Upper lobe of left lung (tissue), 6 donors: ENCODE measurements at places on chromosomes 3 and 15.

- no peak for DNase-seq
These were observed 340.6 kb downstream of the KCNH8 start for GRCh38 chr3:19488939-19489338.

DNA sequence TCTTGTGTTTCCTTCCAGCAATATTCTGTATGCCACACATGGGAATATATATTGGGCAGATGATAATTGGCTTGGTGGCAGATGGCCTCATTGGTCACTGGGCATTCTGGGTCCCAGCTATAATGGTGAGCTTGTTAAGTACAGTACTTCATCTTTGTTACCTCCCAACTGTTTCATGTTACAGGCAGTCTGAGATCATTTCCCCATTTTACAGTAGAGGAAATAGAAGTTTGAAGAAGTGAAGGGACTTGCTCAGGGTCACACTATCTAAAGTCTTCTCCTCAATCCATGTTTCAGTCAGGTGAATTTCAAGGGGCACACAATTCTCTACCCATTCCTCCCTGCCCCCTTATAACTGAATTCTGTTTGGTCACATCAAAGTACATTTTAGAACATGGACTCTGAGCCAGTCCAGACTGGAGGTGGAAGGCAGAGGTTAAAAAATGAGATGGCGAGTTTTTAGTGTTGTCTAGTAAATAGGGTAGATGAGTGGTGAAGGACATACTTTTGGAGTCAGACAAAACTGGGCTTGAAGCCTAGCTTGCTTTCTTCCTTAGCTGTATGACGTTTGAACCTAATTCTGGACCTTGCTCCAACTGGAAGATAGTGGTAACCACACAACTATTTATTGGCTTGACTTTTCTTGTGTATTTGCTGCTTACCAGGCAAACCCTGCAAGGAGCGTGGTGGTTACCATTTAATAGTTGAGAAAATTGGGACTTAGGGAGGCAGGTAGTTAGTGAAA is 2.5 kb downstream of the EEFSEC start:
- no peak for DNase-seq

- DNase-seq = no peak
These were observed 19.5 kb upstream of the C3orf70 start for GRCh38 chr3:185172086-185173049.

DNA sequence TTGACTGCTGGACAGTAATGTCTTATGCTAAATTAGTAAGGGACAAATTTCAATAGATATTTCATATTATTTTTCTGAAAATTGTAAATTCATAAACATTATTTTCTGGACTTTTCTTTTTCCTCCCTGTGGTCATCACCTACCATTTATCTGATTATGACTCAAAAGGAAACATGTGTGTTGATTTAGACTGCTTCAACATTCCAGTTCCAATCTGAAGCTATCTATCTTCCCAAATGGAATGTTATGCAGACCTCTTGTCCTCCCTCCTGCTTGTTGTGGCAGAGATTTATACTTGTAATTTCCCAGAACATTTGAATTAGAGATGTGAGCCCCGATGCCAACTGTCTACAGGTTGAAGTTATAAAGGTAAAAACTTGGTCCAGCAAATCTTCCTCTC is 803.4 kb downstream of the TUSC7 start:
- DNase-seq = no peak

DNA sequence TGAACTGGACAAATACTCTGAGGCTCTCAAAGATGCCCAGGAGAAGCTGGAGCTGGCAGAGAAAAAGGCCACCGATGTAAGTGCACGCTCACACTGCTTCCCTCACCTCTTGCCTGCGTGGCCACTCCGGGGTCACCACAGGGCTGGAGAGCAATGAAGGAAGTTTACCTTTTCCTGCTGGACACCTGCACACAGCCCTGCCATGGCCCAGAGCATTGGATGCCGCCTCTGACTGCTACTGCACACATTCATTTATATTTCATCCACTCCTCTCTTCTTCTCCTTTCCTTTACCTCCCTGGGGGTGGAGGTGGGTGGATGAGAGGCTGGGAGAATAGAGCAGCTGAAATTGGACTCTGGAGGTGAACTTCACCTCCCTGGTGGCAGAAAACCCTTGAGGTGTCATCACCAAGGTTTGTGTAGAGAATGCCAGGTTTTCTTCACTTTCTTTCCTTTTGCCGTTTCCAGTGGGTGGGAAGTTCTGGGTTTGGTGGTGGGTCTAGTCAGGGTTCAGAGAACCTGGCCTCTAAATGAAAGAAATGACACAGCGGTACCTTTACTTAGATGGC is 1.6 kb downstream of the TPM1 start:
- DNase-seq = no peak

DNA sequence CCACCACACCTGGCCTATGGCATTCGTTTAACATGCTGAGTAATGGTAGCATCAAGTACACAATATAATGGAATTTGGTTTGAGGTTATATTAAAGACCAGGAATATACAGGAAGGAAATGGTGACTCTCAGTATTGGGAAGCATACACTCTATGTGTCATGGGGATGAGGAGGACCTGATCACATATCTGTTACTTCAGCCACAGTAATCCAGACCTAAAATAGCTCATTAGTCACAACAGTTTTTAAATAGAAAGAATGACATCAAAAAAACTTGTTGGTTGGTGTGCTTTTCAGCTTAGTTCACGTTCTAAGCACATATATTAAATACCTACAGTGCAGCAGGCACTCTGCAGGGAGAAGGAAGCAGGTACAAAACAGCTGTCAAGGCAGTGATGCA is 52.5 kb upstream of the ATP2C1 start:
- no peak for DNase-seq

DNA sequence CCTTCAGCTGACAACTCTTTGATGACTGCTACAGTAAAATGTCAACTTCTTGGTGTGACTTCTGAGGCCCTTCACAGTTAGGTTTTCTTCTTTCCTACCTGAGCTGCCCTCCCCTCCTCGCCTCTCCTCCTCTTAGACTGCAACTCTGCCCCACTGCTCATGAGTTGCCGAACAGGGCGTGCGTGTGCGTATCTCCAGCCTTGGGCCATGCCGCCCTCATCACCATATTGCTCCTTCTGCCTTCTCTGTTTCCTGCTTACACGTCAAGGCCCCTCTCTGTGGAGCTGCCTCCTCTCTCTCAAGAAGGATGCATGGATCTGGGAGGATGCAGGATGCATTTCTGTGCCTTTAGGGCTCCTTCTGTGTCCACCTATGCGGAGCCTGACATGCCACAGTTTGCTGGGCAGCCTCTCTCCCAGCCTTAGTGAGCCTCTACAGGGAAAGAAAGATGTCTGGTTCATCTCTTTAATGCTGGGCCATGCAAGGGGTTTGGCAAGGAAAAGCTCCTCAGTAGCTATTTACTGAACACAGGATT is 205.9 kb downstream of the RPLP1 start:
- no peak for DNase-seq

DNA sequence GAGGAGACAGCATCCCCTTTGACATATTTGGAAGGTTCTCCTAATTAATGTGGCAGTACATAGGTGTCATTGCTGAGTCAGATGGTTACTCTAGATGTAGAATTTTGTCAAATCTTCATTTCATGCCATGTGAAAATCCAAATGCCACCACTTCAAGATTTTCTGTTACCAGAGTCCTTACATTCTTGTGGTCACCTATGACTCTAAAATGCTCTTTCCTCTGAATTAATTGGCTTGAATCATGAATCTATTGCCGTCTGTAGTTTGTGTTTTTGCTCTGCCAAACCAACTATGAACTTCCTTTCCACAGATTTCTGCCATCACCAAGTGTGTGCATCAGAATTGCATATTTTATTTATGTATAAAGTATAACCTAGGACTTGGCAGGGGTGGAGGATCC is 269.4 kb upstream of the ZPLD1 start:
- DNase-seq = no peak

DNA sequence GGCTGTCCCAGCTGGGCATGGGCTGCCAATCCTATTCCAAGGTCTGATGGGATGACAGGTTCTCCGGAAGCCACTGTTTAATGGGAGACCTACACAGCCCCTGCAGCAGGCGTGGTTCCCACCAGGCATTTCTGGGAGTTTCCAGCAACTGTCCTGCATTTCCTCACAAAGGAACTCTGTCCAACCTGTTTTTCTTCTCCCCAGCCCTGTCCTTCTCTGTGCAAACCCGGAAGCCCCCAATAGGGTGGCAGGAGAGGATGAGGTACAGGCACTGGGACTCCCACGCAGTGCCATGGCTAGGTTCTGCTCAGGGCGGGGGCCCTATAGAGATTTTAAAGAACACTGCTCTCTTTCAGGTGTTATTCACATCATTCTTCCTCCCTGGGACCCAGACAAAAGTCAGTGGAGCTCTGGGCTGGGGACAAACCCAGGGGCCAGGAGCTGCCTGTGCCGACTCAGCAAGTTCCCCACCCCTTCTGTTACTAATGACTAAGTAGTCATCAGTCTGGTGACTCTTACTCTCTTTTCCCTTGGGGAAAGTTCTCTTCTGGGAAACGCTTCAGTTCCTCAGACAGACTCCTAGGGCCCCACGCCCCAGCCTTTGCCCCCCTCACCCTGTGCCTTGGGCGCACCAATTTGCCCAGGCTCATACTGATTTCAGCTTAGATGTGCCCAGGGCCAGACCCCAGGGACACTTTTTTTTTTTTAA is 97.7 kb downstream of the CD47 start:
- DNase-seq = peak; percentile 53

GRCh38 chr3:126304704-126305103 is 52.5 kb downstream of the KLF15 start:
- DNase-seq = no peak

DNA sequence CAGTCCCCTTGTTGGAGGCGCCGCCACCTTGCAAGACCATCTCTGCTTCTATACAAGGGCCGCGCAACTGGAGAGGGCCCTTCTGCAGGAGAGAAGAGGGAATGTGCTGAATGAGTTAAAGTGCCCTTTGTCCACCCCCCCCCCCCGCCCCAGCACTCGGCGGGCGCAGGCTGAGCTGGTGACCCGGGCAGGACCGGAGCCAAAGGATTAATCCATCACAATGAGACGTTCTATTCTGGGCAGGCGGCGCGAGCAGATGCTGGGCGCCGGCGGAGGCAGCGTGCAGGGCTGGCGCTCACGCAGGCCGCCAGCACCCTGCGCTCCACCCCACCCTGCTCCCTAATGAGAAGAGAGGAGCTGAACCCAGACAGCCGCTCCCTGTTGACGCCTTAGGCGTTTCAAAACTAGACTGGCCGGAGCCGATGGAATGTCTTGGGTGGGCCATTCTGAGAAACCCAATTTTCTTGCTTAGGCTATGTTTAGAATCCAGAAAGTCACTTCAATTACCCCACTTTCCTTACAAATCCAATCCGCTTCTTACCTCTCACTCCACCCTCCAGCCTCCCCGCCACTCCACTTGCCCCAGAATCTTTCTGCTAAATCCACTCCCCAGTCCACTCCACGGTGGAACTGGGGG is 32.9 kb downstream of the GJD2 start:
- DNase-seq = no peak

GRCh38 chr3:66836363-66837152 is 161.5 kb upstream of the KBTBD8 start:
- no peak for DNase-seq

- DNase-seq = no peak
These were observed 214.0 kb downstream of the KLF13 start for GRCh38 chr15:31540633-31541032.

DNA sequence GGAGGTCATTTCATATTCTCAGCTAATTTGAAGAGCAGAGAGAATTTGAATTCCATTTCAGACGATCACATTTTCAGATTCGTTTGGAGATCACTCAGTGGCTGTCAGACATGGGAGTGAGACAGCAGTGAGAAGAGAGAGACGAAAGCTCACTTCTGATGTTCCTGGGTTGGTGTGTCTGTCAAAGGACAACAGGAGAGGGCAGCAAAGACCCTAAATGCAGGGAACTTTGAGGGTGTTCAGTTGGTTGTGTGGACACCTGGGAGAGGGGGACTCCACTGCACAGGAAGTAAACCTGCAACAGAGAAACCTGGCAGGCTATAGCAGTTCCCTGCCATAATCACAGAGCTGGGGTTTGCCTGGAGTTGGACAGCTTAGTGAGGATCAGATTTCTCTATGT is 675.1 kb downstream of the SQOR start:
- no peak for DNase-seq

DNA sequence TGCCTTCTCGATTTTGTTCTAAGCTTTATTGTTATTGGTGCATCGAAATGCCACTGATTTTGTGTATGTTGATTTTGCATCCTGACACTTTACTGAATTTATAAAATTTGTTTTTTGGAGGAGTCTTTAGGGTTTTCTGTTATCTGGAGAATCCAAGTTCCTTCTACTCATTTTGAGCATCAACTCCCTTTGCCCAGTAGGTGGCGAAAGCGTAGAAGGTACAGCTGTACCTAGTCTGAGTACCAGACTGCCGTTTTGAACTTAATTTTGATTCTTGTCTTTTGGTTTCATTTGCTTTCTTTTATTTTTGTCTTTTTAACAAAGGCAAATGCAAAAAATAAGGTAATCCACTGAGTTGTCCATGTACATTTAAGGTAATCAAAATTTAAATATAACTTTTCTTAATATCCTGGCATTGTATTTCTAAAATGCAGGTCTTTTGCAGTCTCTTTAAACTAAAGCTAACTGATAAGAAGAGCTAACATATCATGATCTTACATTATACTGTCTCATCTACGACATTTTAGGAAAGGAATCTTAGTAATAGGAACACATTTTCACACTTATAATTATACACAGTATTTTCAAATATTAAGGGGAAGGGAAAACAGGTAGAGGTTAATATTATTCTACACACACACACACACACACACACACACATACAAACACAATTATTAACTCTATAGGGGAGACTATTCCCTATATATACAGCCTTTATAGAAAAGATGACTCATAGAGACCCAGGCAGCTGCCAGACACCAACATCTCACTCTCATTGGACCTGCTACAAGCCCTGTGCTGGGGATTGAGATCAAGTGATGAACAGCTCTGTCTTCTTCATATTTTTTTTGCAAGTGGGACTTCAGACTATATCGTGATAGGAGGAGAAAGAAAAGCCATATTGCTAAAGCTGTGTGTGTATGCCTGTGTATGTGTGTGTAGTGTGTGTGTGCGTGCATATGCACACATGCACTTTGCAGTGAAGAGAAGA is 71.8 kb downstream of the SYNPR start:
- DNase-seq = peak; percentile 53

DNA sequence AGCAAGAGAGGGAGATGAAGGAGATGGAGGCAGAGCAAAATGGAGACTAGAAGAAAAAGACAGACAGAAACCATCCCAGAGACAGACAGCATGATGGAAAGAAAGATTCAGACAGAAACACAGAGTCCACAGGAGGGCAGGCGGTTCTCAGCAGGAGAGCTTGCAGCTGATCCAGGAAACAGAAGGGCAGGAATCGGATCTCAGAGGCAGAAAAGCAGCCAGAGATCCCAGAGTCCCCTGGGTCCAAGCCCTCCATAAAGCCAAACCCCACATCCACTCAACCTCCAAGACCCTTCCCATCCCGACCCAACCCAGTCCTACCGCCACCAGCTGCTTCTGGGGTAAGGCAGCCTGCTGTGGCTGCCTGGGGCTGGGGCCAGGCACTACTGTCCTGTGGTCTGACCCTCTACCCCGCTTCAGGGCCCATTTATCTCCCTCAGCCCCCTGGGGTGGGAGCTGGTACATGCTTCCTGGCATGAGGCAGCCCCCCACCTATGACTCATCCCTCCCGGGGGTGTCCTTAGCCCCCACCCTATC is at the start of gene UCN2:
UCN2 (minus strand) TSS at position 400 of the 537 bp plus-strand sequence. CDS start 657 bp downstream, outside the sequence.
- DNase-seq = peak; percentile 37
